WERI-Rb-1 (cell line): ENCODE measurements at places on chromosomes 4 and X.

GRCh38 chr4:25088093-25088952 is 57.6 kb upstream of the LGI2 start:
- DNase-seq = peak; percentile 30

DNA sequence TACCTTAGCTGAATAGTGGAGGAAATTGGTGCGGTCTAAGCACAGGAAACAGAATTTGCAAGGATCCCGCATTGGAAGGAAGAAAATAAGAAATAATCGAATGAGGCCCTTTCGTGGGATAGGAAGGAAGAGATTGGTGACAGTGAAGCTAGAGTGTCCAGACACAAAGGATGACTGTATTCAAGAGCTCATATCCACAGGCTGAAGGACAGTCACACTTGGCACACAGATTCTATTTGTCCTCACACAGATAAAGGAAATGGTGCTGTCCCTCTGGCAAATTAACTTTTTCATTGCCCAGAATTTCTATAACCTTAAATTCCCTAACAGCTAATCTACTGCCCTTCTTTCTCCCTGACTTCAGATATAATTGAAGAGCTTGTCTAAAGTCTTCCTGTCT is 2188.9 kb upstream of the TENM3 start:
- DNase-seq = no peak

- no peak for DNase-seq
Measured at GRCh38 chr4:96025011-96025410, 185.1 kb downstream of the PDHA2 start.

DNA sequence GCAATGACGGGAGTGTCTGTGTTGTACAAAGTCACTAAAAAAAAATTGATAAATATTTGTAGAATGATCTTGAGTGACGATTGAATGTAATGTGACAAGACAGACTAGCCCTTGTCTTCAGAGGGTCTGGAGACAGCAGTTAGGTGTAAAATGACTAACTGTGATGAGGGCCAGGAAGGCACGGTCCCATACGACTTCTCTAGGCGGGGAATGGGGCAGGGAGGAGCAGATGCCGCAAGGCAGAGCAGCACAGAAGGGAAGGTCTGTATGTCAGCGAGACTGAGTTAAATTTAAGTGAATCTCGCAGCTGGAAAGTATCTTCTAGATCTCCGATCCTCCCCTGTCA is 405 bp downstream of the CENPE start:
- DNase-seq = no peak

DNA sequence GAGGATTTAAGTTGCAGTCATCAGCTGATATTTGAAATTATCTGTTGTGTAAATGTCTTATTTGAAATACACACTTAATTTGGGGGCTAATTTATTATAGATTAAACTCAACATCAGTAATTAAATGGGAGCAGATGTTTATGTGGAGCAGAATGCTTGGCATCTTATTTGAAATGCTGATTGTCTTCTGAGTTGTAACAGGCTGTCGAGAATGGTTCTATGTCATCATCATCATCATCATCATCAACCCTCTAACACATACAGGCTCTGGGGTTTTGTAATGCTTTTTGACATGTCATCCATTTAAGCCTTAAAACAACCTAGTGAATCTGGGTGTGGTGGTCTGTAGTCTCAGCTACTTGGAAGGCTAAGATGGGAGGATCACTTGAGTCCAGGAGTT is 8.2 kb downstream of the MTMR1 start:
- no peak for DNase-seq

DNA sequence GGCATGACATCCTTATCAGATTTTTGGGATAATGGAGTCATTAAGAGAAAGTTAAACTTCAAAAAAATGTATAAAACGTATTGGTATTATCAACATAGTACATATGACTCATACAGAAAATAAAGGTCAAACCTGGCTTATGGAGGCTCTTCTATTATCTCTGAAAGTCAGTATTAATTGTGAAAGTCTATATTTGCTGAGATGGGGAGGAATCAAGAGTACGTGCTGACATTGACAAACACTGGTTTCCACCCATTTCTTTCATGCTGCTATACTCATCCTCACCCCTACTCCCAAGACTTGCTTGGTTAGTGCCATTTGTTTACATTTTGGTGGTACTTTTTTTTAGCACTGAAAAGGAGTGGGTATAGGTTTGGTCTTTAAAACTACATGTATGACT is 30.8 kb upstream of the PLA2G12A start:
- no peak for DNase-seq

DNA sequence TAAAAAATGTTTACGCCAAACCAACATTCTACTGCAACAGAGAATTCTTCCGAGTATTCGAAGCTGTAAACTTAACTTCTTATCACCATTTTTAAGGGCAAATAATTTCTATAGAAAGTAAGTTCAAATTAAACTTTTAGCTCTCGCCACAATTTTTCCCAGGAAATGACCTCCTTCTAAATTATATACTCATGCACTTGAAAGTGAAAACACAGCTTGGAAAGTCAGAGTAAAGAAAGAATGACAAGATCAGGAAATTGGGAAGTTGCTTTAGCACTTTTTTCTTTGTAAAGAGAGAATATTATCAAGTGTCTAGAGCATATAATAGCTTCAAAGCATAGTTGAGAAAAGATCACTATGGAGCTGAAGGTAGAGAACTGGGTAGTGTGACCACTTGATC is 1.2 kb downstream of the CYBB start:
- DNase-seq = no peak

- DNase-seq = no peak
Measured at GRCh38 chrX:106725931-106726330, 570 bp upstream of the RNF128 start.

- DNase-seq = no peak
Measured at GRCh38 chr4:23921447-23921845, 31.6 kb upstream of the PPARGC1A start.

GRCh38 chrX:77979870-77980269 is 10.4 kb upstream of the PGAM4 start:
- DNase-seq = no peak

DNA sequence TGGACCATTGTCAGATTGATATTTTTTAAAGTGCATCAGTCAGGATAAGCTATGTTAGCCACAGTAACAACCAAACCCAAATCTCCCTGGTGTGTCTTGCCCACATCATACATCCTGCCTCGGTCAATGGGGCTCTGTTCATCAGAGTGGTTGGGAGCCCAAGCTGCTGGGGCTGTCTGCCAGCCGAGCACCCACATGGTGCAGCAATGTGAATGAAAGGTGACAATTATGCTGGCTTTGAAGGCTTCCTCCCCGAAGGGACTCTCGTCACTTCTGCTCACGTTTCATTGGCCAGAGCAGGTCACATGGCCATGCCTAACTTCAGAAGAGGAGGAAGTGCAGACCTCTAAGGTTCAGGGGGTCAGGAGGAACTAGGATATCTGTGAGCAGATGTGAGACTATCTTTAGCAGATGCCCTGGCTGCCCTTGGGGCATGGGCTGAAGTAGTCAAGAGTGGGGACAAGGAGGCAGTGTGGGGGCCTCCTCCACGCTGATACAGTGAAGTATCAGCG is 1.3 kb upstream of the JAKMIP1 start:
- no peak for DNase-seq

- no peak for DNase-seq
Measured at GRCh38 chr4:178632415-178632814, 1190.2 kb upstream of the AGA start.

DNA sequence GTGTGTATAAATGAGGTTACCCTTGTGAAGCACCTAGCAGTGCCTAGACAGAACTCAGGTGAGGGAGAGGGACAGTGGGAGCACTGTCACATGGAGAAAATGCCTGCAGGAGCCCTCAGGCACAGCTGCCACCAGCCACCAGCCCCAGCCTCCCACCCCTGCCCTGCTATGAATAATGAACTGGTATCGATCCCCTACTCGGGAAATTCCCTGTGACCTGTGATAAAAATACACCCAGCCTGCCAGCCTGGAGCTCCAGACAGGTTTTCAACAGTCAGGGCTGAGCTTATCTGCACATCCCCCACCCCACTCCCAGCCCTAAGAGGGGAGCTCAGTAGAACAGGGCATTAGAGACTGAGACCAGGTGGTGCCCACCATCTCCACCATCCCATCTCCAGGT is 159.6 kb upstream of the PJA1 start:
- DNase-seq = peak; percentile 75

GRCh38 chr4:158172261-158173258 is at the start of gene GASK1B:
Gene GASK1B (minus strand): TSS chr4:158173025. CDS start chr4:158171375, 1,650 bp downstream.
- DNase-seq = peak; percentile 52

DNA sequence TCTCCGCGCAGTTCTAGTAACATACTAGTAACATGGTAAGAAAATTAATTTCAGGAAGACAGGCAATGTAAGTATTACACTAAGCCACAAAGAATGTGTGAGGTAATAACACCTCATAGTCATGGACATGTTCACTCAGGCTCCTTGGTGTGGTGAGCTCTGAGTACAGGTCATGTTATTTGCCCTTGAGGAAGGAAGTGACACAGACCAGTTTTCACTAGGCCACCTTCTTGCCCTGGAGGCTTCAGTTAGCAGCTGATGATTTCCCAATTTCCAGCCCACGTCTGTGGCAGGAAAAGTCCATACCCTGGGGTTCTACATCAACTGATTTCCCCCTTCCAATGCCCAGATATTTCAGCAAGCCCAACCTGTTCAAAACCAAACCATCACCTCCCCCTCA is 6.7 kb downstream of the APOO start:
- DNase-seq = no peak

DNA sequence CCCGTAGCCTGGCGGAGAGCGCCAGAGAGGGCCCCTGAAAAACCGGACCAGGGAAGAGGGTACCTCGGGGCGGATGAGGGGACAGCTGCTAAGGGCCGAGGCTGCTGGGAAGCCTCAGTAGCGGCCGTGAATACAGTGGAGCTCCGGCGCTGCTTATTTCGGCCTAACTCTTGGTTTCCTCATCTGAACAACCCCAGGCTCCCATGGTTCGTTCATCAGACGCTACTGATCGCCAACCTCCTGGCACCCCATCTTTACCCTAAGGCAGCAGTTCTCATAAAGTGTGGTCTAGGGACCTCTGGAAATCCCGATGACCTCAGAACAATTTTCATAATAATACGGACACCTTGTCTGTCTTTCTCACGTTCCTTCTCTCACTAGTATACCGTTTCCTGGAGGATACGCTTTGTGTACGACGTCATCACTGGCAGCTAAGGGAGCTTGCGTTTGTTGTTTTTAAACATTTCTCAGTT is 645 bp upstream of the RAB28 start:
- no peak for DNase-seq

DNA sequence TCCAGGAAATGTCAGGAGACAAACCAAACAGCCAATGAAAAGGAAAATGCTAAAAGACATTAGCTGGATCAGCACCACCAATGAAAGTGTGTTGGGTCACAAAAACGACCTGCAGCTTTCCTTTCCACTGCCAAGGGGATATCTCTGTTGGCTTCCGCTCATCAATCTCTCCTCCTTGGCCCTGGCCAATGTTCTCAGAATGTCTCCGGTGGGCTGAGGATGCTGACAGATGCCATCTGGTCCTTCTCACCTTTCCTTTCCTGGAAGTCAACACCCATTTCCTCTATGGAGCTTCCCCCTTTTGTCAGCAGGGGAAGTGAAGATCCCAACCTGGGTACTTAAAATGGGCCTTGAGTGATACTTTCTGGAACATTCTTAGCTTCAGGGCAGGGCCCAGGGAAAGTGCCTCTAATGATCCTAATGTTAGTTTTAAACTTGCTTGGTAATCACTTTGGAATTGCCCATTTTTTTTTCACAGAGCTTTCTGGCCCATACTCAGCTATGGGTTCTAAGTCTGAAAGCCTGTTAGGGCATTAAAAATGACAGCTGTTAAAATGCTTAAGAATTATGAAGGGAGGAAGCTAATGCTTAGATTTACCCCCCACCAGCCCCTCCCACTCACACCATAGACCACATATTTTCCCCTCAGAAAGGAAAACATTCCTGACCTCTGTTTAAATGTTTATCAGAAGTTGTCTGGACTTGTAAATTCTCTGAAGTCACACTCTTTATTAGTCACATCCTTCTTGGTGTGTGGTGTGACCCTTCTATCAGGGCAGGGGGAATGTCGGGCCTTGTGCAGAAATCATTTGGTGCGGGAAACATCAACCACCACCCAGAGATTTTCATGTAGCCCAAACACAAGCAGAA is 29.2 kb downstream of the IGFBP7 start:
- DNase-seq = no peak
